ENCODE measurements at places on chromosomes 12 and 14.
A peak's percentile ranks its signal among the peaks of the same experiment; 100 is the strongest.

GRCh38 chr14:56400109-56400825 lies 179.3 kb upstream of the TMEM260 start:
- DNase-seq, result no peak

DNA sequence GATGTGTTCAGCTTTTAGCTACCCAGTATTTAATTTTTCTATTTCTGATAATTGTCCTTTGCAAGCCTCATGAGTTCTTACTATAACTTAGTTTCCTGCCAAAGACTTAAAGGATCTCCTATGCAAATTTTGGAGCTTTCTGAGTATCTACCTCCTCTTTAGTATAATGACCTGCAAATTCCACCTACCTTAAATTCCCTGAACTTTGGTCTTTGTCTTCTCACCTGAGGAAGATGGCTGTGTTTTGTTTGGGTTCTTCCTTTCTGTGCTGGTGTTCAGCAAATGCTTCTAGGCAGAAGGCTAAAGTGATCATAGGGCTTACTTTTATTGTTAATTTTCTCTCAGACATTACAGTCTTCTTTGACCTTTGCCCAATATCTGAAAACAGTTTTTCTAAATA lies 142.8 kb downstream of the FUT8 start:
- no peak for DNase-seq

DNA sequence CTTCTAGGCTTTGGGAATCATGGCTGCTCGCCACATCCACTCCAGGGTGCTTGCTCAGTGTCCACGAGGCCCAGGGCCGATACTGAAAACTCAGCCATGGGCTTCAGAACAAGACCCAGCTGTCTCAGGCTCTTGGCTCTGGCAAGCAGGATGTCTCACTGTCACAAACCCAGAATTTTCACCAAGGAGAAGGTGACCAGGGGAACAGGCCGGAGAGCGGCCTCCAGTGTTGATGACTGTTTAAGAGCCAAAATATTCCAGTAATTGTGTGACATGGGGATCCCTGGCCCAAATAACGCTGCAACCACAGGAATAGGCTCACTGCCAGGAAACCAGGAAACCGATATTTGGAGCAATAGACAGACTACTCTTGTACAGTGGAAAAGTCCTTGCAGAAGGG lies 9.8 kb upstream of the SERPINA5 start:
- no peak for DNase-seq

GRCh38 chr12:101650346-101651117 lies 46.9 kb upstream of the CHPT1 start:
- no peak for DNase-seq

DNA sequence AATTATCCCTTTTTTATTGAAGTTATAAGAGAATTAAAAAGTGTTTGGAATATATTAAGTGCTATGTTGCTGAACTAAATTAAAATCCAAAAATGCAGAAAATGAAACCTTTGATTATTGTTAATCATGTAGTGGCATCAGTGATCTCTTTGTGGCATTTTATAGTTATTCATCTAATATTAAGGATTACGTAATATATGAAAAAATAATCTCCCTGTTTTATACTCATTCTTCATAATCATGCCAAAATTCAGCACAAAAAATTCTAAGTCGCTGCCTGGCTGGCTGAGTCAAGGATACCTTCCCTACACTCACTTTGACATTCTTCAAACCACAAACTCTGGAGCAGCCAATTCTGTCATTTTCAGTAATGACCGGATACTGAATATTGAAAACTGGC lies 63.7 kb downstream of the ARL1 start:
- DNase-seq, result no peak

GRCh38 chr14:75342762-75343599 lies 64.4 kb downstream of the FOS start:
- no peak for DNase-seq

GRCh38 chr12:57169969-57170368 lies 22.6 kb upstream of the LRP1-AS start:
- no peak for DNase-seq

DNA sequence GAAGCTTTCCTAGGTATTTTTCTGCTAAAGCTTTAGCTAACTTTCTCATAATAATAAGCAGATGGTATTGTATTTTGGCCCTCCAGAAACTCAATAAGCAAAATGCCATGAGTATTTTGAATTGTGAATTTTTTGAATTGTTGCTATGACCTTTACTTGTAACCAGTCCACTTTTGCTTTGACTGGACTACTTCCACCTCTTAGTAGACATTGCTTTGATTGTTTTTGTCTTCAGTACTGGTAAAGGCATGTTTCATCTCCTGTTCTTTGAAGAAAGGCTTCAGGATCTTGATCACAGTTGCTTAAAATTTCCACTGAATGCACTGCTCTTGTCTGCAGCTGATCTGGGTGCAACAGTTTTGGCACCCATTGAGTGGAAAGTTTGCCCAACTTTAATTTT lies 102.3 kb downstream of the TRMT5 start:
- DNase-seq, result no peak

DNA sequence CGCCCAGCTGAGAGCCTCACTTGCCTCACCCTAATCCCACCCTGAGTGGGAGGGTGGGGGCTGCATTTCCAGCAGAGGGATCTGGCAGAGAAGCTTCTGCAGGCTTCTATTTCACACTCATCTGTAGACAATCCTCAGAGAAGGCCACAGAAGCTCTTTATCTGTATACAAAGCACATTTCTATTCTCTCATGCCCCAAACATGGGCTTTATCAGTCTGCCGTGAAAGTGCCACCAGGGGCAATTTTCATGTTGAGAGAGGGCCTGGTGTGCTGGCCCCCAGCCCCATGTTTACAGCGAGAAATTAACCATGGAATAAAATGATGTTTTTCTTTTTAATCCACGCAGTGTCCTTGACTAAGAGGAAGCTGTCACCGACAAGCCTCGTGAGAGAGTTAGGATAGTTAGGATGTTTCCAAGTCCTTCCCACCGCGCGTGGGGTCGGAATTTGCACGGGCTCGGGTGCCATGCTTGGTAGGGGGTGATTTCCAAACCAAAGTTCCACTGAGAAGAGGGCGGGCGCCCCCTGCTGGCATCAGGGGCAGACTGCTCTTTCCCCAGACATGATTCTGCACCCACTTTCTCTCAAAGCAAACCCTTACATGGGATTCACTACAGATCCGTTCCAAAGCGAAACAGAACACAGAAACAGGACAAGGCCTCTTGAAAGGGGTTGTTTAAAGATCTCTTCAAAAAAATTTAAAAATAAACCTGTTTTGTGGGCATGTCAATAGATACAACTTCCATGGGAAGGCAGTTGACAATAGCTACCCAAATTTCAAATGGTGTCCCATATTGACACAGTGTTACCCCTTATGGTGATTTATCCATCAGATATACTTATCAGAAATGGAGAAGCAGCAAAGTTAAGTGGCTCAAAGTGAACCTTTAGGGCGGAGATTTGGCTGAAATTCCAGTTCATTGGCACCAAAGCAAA lies 19.4 kb downstream of the BDKRB1 start:
- peak; percentile 17 for DNase-seq

DNA sequence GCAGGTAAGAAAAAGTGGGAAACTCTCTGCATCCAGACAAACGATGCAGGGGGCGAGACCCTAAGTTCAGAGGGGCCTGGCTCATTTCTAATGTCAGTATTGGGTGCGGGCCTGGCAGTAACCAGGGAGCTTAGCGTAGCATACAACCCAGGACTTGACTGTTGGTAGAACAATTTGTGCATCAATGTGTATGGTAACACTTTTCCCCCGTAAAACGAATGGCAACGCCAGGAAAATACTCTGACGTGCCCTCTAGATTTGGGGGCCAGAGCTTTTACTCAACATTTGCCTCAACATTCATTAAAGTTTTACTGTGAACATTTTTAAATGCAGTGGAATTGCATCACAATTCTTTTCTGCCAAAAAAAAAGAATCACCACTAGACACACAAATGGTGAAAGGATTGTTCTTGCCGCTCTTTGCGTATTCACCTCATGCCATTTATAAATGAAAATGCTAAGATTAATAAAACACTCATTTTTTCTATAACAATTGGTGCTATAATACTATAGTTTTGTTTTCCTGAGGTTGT lies 867 bp downstream of the RHOJ start:
- no peak for DNase-seq
